Fibroblast of pulmonary artery (primary cell): ENCODE measurements at places on chromosomes 12 and 14.

DNA sequence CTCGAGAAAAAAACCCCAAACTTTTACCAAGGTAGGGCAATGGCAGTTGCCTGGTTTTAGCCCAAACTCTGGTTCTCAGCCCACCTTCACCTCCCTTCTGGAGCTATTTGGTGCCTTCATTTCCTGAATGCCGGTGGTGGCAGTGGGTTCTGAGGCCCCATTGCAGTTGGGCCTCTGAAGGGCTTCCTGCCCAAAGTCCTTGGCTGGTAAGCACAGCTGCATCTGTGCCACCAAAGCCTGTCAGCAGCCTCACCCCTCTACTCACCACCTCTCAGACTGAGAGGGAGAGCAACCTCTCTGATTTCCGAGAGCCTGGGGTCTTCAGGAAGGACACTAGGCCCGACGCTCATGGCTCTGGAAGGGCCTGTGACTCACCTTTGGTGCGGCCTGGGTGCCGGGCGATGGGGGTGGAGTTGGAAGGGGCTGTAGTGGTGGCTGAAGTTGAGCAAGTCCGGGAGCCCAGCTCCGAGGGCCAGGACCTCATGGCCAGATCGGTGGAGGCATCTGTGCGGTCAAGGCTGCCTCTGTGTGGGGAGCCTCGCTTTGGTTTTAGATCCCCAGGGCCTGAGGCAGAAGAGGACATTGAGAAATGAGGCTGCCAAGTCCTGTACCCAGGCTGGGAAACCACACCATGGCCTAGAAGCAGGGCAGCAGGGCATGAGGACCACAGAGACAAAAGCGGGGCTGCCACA, 38.6 kb upstream of the GPR68 start:
- DNase-seq: no peak

DNA sequence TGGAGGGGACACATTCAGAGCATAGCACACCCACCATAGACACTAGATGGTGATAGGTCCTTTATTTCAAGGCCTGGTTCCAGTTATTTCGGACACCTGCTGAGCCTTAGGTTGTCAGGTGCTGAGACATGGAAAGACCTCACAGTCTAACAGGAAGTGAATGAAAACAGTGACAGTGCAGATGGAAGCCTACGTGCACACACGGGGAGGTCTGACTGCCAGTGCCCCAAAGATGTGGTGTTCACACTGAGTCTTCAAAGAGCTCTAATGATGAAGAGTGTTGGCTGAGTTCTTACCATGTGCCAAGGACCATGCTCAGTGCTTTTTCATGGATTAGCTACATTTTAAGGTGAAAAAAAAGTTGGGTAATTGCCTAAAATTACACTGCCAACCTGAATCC, 46.6 kb downstream of the CKB start:
- DNase-seq: no peak

DNA sequence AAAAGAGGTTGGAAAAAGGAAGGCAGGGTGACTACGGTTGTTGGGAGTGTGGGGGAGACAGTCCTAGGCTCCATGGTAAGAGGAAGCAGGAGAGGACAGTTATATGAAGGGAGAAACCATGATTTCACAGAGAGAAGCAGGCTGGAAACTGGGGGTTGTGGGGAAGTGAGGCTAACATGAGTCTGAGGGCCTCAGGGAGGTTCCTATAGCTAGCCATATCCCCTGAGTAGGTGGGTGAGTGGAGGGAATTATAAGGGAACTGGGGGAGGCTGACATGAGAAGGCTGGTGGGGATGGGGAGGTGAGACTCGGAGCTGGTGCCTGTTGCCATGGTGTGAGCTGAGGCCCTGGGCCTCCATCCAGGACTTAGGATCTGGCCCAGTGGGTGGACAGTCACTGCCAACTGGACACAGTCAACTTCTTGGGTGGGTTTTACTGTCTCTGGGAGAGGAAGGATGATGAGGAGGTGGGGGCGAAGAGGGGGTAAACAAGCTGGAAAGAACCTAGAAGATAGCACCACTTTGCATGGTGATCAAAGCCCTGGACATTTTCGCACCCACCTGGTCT, 1.4 kb downstream of the RNASE13 start:
- no peak for DNase-seq

- no peak for DNase-seq
Measured at GRCh38 chr14:97164021-97164420, 366.8 kb downstream of the VRK1 start.

GRCh38 chr14:105120056-105120455, 48.5 kb downstream of the JAG2 start:
- DNase-seq: no peak

DNA sequence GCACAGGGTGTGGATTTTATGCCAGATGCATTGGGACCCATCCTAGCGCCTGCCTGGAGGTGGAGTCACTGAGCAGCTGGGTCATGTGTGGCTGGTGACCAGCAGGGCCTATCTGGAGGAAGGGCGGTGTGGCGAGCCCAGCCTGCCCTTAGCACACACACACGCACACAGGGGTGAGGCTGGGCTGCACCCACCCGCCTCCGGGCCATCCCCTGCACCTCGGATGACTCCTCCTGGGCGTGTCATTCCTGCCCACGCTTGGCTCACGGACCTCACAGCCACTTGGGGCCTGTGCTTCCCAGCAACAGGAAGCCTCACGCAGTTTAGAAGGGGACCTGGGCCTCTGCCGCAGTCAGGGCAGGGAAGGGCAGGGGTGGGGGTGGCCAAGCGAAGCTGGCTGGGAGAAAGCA, 36.2 kb upstream of the FZD10 start:
- no peak for DNase-seq

DNA sequence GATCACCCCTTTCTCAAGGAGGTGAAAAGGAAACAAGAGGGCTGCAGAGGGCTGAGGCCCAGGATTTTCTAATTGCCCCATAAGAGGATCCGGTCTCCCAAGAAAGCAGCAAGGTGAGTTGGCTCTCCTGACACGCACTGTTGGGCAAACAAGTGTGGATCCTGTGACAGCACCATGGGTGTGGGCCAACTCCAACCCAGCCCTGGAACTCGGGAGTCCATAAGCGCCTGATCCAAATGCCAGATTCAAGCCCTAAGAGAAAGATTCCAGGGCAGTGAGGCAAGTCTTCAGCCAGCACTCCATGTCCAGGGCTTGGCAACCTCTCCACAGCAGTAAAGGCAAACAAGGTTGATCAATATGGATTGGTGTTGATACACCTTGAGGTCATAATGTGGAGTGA, 33.1 kb downstream of the KCNA5 start:
- DNase-seq: no peak

DNA sequence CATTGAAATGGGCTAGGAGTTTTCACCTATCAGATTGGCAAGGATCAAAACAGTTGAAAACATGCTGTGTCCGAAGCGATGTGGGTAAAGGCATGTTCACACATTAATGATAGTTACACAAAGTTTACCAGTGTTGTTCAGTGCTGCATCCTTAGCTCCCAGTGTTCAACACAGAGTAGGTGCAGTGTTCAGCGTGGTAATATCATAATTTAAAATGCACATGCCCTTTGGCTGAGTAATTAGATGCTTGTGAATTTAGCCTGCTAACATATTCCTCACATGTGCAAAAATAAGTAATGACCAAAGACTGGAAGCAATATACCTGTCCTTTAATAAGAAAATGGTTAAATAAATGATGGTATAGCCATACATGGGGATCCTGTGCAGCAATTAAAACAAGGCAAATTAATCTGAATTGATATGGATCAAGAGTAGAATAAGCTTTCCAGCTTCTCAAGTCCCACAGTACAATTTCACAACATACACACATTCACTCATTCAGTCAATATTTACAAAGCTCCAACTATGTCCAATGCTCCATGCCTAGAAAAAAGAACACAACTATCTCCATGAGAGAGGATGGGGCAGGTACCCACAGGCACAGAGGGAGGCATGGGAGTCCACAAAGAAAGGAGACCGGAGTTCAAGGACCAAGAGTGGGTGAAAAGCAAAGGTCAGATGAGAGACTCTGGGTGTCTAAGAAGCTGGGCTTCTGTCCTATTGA, 12.8 kb downstream of the TMCC3 start:
- DNase-seq: no peak

DNA sequence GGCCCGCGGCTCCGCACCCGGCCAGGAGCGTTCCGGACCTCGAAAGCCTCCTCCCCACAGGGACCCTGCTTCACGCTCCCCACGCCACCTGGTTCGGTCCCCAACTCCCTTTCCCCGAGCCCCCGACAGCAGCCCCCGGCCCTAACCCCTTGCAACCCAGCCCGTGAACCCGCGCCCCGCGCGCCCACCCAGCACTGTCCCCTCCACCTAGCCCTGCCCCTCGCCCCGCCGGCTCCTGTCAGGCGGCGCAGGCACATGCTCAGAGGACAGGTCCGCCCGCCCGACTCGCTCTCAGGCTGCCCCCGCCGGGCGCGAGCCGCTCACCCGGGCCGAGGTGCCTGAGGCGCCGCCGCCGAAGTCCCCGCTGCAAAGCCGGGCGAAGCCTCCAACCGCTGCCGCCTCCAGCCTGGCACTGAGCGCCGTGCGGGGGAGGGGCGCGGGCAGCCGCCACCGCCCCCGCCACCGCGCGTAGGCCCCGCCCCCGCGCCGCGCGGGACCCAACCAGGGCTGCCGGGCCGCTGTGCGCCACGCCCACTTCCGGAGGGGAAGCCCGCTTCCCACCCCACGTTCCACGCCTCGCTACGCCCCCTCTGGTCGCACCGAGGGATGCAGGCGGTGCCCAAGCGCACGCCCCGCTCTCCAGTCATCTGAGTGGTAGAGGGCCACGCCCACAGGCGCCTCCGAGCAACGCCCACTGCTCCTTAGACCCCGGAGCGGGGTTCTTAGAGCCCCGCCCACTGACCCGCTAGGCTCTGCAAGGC, at the start of gene CORO1C:
Gene CORO1C, minus strand, starts transcription at position 414 of the 761 bp plus-strand sequence. CDS start 30,200 bp downstream, outside the sequence.
- DNase-seq: peak; percentile 97

GRCh38 chr12:115749071-115749841, 528.2 kb downstream of the MED13L start:
- no peak for DNase-seq

DNA sequence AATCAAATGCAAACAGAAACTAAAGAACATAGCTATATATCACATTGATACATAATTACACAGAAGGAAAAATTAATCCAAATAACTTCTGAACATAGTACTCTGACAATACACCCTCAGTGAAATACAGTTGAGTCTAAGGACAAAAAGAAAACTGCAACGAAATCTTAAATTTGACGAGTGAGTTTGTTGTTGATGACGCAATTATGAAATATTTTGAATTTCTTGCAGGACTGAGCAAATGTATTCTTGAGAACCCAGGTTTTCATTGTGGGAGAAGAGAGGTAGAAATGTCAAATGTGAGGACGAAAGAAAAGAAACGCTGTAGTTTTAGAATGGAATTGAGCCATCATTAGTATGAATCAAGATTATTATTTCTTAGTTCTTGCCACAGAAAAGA, 46.3 kb downstream of the EGLN3 start:
- no peak for DNase-seq

DNA sequence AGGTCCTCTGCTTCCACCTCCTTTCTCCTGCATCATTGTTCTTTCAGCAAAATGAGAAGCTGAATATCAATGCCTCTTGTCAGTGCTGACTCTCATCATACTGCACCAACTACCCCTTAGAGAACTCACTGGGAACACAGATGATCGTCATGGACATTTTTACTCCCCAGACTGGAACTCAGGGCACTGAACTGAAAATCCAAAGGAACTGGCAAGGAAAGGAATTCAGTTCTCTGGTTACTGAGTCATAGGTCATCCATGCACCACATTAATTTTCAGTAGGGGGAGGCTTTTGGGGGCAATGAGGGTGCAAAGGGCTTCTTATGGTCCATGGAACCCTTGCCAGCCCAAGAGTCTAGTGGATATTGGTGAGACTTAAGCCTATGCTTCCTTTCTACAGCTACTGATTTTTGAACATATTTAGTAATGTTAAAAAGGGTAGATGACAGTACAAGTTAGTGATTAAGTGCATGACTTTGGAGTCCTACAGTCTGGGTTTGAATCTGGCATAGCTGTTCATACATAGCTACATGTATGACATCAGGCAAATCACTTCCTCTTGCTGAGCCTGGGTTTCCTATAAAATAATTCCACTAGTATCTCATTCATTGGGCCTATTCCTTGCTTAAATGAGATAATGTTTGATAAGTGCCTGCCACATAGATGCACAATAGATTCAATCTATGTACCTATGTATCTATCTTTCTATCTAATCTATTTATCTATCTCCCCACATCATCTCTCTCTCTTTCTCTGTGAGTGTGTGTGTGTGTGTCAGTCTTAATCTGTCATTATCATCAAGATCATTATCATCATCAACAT, 29.2 kb downstream of the BBS10 start:
- DNase-seq: no peak

- DNase-seq: no peak
Measured at GRCh38 chr14:94472842-94473241, 3.2 kb downstream of the SERPINA9 start.
